ENCODE measurements at places on chromosomes 1 and 21. TPM values are rescaled to one million over a fixed set of nuclear protein-coding genes. Genes with fewer than 3 reads are reported as not detected.

Gene ABCA4
- under 0.01 TPM for total RNA-seq

Gene AXDND1
- 1.4 TPM for total RNA-seq

DNA sequence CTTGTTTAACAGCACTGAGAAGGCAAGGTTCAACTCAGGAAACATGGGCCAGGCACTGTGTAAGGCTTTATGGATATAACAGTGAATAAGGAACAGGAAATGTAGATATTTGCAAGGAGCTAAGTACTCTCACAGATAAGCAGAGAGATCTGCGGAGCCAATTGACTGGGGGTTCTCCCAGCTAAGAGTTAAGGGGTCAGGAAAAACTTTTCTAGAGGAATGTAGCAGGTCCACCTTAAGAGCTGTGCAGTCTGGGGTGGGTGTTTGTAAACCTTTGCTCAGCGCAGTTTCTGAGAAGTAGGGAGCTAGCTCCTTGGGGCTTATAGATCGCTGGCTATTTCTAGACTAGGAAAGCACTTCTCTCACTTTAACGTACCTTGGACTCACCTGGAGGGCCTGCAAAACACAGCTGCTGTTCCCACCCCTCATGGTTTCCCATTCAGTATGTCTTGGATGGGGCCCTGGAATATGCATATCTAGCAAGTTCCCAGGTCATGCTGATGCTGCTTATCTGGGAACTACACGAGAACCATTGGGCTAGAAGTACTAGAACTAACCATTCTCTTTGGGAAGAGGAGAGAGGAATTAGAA, 51.7 kb downstream of the TLCD4 start:
- no peak for DNase-seq

GRCh38 chr1:228090613-228091081, 8.1 kb downstream of the ARF1 start:
- DNase-seq: peak; percentile 77

Gene SPRR4
- not detected for total RNA-seq

Gene RIPPLY3
- total RNA-seq: not detected

DNA sequence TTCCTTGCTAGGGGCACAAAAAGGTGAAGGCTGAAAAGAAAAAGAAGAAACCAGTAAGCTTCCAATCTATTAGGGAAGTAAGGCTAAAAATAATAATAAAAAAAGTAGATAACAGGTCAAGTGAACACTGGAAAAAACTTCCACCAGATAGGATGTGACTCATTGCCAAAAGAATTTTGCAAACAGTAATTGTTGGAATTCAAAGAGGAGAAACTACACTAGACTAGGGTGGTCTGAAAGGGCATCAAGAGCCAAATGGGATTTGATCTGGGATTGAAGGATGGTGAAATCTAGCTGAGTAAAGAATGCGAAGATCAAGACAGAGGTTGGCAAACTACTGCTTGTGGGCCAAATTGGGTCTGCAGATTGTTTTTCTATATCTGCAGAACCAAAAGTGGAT, 6.0 kb upstream of the ST6GALNAC3 start:
- DNase-seq: peak; percentile 45

- peak; percentile 44 for DNase-seq
Measured at GRCh38 chr1:67983867-67984266, 66.6 kb downstream of the DIRAS3 start.

Gene RIPK4
- total RNA-seq: not detected

Gene ATP6V1G3
- not detected for total RNA-seq

- DNase-seq: peak; percentile 49
Measured at GRCh38 chr1:35637401-35637809, 3.9 kb downstream of the PSMB2 start.

- DNase-seq: no peak
Measured at GRCh38 chr1:26996024-26996423, 2.5 kb downstream of the TRNP1 start.

Gene MAP1LC3C
- 1.0 TPM for total RNA-seq

- DNase-seq: peak; percentile 31
Measured at GRCh38 chr1:18955441-18956192, 859 bp downstream of the IFFO2 start.

DNA sequence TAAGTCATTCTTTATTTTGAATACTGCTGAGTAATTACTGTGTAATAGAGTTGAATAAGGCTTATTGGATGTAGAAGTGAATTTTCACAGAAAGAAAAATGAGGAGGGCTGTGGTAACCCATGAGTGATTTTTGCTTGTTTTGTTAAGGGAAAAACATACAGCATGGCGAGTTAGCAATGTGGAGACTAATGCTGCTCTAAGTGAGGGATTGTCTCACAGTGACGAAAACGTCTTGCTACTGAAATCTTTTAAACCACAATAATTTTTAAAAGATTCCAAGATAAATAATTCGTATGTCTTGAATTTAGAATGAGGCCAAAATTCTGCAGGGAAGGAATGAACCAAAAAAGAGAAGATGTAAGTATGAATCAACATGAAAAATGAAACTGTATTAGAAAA, 16.2 kb upstream of the PLA2G4A start:
- DNase-seq: no peak

- no peak for DNase-seq
Measured at GRCh38 chr1:167799747-167800146, 78.0 kb downstream of the MPZL1 start.

- no peak for DNase-seq
Measured at GRCh38 chr1:186689907-186690306, 9.7 kb upstream of the PTGS2 start.

Gene CFAP74
- total RNA-seq: not detected

GRCh38 chr1:36761113-36761512, 273.2 kb downstream of the GRIK3 start:
- no peak for DNase-seq

DNA sequence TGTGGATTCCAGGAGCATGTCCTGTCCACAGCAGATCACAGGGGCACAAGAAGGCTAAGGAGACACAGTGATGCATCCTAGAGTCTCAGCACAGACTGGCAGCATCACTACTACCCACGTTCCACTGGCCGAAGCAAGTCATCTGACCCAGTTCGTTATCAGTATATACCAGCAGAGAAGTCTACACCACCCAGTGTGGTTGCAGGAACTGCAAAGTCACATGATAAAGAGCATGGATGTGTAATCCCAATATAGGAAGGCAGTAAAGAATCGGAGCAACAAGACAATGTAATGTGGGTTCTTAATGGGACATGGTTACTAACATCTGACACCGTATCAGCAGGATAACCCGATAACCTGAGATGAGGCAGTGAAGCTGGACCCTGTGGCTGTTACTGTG, 246.6 kb downstream of the RRAGC start:
- DNase-seq: no peak

Data from LHCN-M2 (cell line).